ENCODE measurements at places on chromosomes 1 and 21. TPM values are rescaled to one million over a fixed set of nuclear protein-coding genes. Genes with fewer than 3 reads are reported as not detected.

DNA sequence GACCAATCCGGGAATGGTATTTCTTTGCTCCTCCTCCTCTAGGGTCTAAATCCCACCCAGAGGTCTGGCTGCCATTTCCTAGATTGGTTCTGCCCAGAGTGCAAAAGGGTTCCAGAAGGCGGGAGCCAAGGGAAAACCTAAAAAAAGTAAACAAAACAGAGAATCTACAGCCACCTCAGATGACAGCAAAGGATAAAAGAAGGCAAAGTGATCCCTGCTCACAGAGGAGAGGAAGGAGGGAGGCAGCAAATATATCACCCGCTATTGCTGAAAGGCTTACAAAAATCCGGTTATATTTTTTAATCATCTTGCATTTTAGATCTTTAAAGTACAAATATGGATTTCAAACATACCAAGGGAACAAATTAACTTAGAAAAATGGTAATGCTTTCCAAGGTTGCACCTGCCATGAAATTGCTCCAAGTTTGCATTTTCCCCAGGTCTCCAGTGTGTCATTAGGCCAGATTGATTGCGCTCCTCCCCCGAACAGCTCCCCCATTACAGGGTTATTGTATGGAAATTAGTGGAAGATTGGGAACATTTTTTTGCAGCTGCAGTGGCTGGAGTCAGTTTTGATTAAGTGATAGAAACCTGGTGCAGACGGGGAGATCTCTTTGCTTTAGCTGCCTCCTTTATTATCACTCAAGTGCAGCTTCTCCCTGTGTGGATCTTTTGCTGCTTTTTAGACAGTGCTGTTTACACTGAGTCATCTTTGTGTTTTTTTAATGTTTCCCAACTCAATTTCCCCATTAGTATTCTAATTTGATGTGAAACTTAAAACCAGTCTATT is 280.5 kb upstream of the CAMK1G start:
- no peaks in the 10 kb centered on the region for H3K4me1 ChIP-seq
- no peak for DNase-seq
- no peak overlapping the region for H3K4me3 ChIP-seq
- no peaks in the 10 kb centered on the region for H3K27me3 ChIP-seq
- H3K36me3 ChIP-seq = no peaks in the 10 kb centered on the region

The LORICRIN gene
- total RNA-seq = not detected

GRCh38 chr1:57325536-57325935 is 98.3 kb downstream of the DAB1 start:
- H3K4me1 ChIP-seq = no peaks in the 10 kb centered on the region
- no peak overlapping the region for H3K27ac ChIP-seq
- H3K4me3 ChIP-seq = no peak overlapping the region
- no peaks in the 10 kb centered on the region for H3K36me3 ChIP-seq

GRCh38 chr1:200923601-200924000 is 28.9 kb downstream of the INAVA start:
- DNase-seq = no peak
- H3K27ac ChIP-seq = no peak overlapping the region
- H3K4me3 ChIP-seq = no peak overlapping the region
- H3K4me1 ChIP-seq = no peaks in the 10 kb centered on the region
- H3K27me3 ChIP-seq = no peaks in the 10 kb centered on the region
